ENCODE measurements at places on chromosomes 16 and 17. TPM values are rescaled to one million over a fixed set of nuclear protein-coding genes. Genes with fewer than 3 reads are reported as not detected.

DNA sequence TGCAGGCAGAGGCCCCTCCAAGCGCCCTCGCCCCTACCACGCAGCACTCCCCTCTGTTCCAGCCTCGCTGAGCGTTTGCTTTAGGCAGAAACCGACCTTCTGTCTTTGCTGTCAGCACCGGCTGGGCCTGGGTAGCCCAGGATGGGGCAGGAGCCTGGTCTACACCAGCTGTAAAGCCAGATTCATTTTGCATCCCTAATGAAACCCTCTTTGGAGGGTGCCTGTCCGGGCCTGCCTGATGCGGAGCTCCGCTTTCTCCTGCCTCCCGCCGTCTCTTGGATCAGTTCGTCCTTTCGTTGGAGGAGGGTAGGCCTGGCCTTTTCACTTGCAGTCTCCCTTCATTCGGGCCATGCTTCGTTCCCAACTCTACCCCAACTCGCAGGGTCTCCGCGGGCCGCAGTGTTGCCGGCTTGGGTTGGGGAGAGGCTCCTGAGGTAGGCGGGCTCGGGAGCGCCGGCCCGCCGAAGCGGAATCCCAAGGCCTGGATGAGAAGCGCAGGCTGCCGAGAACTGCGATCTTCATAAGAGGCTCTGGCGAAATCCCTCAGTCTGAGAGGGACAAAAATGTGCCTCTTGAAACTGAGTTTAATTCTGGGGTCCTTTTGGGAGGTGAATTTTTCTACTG is 4.8 kb upstream of the HOXB8 start:
- no peak for DNase-seq

GRCh38 chr17:39662551-39663339 is 2.4 kb upstream of the TCAP start:
- DNase-seq: no peak

DNA sequence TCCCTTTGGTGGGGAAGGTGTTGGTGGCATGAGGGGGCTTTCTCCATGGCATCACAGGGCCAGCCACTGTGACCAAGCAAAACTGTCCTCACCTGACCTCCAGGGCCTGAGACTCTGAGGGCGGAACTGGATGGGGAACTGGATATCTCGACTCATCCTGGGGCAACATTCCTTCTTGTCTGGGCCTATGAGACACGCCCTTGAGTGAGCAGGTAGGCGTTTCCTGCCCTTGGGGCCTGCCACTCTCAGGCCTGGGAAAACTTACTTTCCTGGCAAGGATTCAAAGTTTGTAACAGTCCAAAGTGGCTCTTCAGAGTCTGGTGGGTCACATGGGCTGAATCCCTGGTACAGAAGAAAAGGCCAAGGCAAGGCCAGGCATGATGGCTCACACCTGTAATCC is 9.6 kb downstream of the MT1X start:
- no peak for DNase-seq

- no peak for DNase-seq
Measured at GRCh38 chr17:31621566-31621965, 230.1 kb downstream of the RAB11FIP4 start.

GRCh38 chr17:8133399-8133798 is 9.5 kb upstream of the HES7 start:
- DNase-seq: no peak

GRCh38 chr17:49603720-49604119 is 28.0 kb downstream of the NXPH3 start:
- DNase-seq: no peak

HBM gene
- not detected for total RNA-seq

PIK3R5 gene
- total RNA-seq: 30.7 TPM
